ENCODE measurements at places on chromosomes 1 and 21.
A peak's percentile ranks its signal among the peaks of the same experiment; 100 is the strongest.

GRCh38 chr1:152513081-152513480, 1.2 kb upstream of the CRCT1 start:
- no peak for DNase-seq

- DNase-seq, result no peak
These were observed 1298.8 kb downstream of the PLA2G4A start for GRCh38 chr1:188127507-188127906.

- DNase-seq, result no peak
These were observed 184.6 kb downstream of the PCP4 start for GRCh38 chr21:40051801-40052200.

- DNase-seq, result peak; percentile 61
These were observed 16.2 kb downstream of the PLEKHO1 start for GRCh38 chr1:150165622-150166612.

DNA sequence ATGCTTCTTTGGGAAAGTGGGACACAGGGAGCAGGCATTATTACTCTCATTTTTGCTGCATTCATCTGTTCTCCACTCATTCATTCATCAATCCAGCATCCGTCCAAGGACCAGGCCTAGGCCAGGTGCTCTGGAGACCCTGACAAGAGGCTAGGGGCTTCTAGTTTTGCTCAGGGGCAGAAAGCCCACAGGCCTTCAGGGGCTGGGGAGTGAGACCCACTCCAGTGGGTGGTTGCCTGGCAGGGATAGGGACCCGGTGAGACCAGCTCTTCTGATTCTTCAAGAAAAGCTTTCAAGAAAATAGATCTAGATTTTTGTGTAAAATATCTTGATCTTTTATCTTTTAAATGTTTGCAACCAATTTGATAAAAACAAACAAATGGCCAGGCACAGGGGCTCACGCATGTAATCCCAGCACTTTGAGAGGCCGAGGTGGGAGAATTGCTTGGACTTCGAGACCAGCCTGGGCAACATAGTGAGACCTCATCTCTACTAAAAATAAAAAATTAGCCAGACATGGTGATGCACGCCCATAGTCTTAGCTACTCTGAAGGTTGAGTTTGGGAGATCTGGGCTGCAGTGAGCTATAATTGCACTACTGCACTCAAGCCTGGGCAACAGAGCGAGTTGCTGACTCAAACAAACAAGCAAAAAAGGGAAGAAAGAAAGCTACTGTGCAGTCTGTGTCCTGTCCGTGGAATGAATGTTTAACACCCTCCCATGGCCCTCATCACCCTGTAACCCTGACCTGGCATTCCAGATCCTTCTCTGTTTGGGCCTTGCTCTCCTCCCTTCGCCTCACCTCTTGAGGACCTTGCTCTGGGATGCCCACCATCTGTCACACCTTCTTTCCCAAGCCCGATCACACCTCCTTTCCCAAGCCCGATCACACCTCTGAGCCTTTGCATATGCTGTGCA, 17.3 kb upstream of the LRP8 start:
- no peak for DNase-seq

GRCh38 chr1:89822999-89823628, 2.3 kb downstream of the LRRC8D start:
- DNase-seq, result no peak

DNA sequence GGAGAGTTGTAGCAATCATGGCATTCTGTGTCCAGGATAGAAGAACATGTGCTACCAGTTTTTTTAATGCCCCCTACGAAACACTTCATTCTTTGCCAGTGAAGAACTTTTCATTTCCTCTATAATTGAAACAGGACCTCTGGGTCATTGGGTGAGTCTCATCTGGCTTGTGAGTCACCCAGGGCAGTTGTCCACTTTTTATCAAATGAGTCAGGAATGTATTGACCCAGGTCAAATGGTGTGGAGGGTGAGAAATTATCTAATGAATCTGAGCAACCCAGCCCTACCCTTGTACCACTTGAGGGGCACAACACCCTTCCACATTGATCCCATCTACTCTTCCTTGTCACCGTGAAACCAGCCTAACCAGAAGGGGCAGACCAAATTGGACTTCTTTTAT, 417.3 kb upstream of the PROX1 start:
- DNase-seq, result no peak

DNA sequence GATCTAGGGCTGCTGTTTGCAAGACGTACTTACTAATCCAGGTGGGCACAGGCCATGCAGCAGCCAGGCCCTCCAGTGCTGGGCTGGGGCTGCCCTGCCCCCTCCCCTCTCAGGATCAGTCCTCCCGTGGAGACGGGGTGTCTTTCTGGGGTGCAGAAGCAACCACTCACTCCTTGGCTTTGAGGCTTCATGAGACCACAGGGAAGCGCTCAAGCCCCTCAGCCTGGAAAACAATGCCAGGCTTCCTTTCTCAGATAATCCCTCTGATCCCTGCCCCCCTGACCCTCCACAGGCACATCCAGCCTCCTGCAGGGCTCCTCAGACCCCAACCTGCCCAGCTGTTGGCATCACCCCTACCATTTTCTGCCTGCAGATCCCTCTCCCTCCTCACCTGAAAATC, 13.9 kb upstream of the C2CD2 start:
- DNase-seq, result no peak

- peak; percentile 59 for DNase-seq
These were observed 36.8 kb upstream of the RPF1 start for GRCh38 chr1:84442256-84442655.

GRCh38 chr1:33234588-33234990, 21.7 kb upstream of the ZNF362 start:
- DNase-seq, result no peak

- no peak for DNase-seq
These were observed 90.6 kb upstream of the RALGPS2 start for GRCh38 chr1:178634445-178634844.

DNA sequence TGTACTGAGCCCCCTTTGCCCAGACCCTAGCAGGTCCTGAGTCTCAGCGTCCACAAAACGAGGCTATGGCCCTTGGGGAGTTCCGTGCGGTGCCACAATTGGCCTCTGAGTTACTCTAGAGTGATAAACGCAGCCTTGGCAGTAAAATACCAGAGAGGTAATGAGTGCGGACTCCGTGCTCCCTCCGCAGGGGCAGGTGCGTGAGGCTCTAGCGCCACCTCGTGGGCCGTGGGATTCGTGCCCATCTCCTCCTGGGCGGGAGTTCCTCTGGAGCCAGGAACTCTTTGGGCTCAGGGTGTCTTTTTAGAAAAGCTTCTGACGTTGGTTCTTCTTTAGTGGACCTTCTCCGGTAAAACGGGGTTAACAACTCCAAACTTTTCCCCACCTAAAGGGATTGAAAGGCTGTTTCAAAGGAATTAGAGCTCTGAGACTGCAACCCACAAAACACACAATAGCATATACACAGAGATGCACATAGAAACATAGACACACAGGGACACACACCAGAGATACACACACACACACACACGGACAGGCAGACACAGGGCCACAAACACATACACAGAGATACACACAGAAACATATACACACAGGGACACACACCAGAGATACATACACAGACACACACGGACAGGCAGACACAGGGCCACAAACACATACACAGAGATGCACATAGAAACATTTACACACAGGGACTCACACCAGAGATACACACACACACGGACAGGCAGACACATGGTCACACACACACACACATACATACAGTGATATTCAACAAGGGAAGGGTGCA, 99.4 kb downstream of the KCNJ15 start:
- DNase-seq, result peak; percentile 74

GRCh38 chr1:207883660-207884250, 27.2 kb downstream of the CD34 start:
- DNase-seq, result peak; percentile 19

- DNase-seq, result no peak
These were observed 111.5 kb downstream of the PSMG1 start for GRCh38 chr21:39071623-39072214.

GRCh38 chr1:15886611-15887167, 39.2 kb downstream of the SPEN start:
- no peak for DNase-seq

GRCh38 chr21:37074546-37074945, 1.5 kb downstream of the TTC3 start:
- DNase-seq, result no peak

DNA sequence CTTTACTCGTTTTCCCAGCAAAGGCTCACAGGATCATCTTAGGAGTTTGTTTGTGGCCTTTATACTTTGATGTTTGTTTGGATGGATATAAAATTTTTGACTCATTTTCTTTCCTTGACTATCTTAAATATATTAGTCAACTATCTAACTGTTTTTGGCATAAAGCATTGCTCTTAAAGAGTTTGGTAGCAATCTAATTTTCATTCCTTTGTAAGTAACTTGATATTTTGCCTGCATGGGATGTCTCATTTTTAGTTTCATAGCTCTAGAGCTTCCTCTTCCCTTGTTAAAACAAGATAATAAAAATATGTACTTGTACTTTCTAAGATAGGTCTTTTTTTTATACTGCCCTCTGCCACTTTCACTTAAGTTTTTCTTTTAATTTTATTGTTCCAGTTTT, 161.9 kb downstream of the MAGI3 start:
- no peak for DNase-seq

DNA sequence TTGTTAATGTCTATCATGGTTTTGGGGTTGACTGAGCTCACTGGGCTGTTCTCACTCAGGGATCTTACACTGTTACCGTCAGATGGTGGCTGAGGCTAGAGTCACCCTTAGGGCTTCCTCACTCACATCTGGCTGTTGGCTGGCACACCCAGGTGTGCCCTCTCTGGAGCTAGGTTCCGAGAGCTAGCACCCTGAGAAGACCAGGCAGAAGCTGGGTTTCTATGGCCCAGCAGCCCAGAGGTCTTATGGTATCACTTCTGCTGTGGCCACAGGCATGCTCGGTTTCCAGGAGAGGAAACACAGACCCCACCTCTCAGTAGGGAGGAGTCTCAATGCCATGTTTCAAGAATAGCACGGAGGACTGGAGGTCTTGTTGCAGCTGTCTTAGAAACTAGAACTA, 20.7 kb upstream of the KIF1B start:
- no peak for DNase-seq

DNA sequence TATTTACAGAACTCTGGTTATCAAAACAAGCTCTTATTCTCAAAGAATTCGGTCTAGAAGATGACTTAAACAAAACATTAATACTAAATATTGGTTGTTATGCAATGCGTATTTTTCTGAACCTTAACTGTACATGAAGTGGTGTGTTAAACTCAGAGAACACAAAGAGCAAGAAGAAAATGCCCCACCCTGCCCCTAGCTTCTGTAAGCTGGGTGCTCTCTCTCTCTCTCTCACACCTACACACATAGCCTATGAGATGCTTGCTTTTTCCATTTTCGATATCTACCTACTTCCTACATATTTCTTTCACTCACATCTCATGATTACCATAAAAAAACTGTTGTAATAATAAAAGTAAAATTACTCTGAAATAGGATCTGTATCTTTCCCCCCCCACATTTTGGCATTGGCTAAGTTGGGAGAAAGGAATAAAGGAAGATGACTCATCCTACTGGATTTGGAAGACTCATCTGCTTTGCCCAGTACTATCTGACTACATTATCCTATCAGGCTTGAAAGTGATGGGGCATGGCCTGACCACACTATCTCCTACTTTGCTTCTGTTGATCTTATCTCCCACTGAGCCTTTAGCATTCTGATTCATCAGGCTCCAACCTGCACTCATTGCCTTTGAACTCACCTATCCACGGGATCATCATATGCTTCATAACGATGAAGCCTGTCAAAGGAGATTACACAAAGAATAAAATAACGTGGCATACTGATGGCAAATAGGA, 2.9 kb downstream of the CRYZ start:
- no peak for DNase-seq

GRCh38 chr1:5484451-5485165, 507.6 kb downstream of the NPHP4 start:
- no peak for DNase-seq

DNA sequence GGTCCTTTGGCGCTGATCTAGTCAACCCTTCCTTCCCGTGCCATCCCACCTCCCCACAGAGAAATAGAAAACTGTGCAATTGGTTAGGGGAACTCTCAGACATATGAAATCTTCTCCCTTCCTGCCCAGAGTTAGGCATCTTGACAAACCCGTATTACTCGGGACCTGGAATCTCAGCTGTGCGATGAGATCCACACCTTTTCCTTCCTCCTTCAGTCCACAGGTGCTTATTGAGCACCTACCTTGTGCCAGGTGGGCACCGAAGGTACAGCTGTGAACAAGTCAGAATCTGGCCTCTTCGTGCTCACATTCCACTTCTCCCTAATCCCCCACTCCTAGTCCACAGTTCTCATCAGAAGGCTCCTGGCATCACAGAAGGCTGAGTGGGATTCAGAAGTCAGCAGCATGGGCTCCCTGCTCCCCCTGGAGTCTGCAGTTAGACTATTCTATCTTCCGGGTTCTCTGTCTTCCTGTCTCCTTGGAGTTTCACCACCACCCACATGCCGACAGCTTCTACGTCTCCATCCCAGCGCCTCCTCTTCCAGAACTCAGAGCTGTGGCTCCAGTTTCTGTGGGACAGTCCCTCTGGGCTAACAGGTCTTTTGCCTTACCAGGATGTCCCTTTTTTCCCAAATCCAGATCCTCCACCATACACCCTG, 23.0 kb downstream of the KNCN start:
- no peak for DNase-seq

DNA sequence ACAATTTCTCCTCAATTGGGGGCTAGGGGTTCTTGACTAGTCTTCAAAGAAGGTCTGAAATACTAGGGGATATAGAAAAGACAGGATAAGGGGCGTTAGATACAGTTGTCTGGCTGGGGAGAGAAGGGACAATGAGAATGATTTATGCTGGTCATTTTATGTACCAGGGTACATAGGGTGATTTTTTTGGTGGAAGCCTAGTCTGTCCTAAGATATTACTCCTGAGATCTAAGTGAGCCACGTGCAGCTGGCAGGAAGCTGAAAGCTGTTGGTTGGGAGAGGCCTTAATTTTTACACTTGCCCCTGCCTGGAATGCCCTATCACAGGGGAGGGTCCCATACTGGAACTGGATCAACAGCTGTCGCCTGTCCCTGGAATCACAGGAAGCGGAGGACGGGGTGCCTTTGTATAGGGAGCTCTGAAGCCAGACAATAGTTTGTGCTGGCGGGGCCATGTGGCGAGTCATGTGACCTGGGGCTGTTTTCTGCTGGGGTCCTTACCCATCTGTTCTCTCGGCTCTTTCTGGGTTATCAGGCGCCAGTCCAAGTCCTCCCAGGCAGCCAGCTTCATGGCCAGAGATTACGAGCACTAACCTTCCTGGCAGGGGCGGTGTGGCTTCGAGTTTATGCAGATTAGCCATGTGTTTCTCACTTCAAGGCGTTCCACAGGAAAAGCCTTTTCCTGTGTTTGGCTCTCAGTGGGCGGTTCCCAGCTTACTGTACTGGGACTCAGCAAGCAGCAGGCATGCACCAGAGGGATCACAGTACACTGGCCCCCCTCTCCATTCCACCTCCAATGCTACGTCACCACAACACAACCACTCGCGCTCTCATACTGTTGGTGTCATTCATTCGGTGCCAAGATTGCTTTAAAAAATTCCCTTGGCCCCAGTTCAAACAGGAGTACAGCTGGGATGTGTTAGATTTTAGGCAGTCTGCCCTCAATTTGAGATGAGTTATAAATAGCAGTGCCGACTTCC, 27.5 kb downstream of the ARID1A start:
- peak; percentile 56 for DNase-seq

GRCh38 chr1:38038861-38039260, 7.7 kb downstream of the POU3F1 start:
- no peak for DNase-seq

- DNase-seq, result no peak
These were observed 4.5 kb downstream of the PRDM15 start for GRCh38 chr21:41874611-41875010.

Data from activated CD4-positive, alpha-beta T cell treated with anti-CD3 and anti-CD28 coated beads, Interleukin-2, amount 10 ng/mL, durations not matched to agents 7 days and 5 days (primary cell).